Fibroblast of upper back skin (primary cell): ENCODE measurements at places on chromosomes 5 and 9.

DNA sequence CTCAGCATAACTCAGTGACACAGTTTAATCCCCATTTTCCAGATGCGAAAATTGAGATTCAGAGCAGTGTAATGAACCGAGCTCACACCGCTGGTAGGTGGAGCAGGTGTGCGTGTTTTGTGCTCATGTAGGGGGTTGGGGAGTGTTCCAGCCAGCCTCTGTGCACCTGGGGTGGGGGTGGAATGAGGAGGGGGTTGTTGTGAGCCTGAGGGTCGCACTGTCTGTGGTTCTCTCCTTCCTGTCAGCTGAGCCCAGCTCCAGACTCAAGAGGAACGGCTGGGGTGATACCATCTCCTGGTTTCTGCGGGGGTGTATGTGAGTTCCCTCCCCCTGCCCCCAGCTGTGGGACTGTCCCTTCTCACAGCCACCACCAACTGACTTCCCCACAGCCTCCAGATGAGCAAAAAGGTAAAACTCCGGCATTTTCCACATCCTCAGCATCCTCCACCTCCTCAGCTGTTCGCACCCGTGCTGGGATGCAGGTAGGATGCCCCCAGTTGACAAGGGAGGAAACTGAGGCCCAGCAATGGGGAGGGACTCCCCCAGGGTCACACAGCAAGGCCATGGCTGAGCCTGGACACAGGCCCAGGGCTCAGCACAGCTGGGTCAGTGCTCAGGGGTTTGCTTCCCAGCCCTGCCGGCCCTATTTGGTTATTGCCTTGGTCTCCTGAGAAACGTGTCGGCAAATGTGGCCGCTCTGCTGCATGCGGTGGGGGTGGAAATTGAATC is 2.1 kb downstream of the SH2D3C start:
- no peak for DNase-seq

DNA sequence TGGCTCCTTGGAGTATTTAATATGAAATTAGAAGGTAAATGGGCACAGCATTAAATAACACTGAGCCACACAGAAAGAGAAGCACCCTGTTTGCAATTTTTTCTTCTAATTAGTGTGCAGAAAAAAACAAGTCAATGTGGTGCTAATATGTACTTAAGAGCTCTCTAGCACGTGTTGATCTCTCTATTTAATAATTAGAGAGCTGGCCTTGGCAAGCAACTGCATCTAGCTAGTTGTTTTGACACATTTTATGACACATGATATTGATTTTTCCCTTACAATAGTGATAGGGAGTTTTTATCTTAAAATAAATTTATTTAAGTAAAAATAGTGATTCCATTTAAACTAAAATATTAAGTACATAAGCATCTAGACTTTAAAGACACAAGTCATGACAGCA is 54.5 kb upstream of the NUDT12 start:
- DNase-seq: no peak

- DNase-seq: no peak
Measured at GRCh38 chr5:90956511-90957097, 398.0 kb downstream of the ADGRV1 start.

- DNase-seq: peak; percentile 66
Measured at GRCh38 chr9:95131023-95131943, 186.2 kb downstream of the FANCC start.

DNA sequence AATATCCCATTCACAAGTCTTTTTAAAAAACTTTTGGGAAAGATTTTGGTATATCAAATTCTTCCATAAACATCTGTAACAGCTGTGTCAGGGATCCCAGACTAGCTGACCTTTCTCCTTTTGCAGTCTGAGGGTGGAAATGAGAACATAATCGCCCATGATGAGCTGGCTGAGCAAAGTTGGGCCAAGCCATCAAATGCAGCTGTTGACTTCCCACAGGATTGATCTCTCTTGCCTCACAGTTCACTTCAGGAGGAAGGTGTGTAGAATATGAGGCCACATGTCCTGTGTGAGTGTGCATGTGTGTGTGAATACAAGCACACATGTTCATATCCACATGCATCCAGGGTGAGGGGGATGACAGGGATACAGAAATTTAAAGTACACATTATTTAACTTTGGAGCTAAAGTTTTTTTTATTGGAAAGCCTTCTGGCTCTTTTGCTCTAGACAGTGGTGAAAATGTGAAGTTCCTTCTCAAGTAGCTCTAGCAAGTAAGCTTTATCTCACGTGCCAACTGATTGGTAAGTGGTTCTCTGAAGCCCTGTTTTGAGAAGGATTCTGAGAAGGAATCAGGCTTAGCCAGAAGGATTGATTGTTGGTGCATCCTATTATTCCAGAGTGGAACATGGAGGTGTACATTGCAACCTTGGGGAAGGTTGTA is 468.8 kb upstream of the DMAC1 start:
- no peak for DNase-seq

GRCh38 chr5:10913841-10914240 is 152.8 kb upstream of the DAP start:
- DNase-seq: peak; percentile 94

DNA sequence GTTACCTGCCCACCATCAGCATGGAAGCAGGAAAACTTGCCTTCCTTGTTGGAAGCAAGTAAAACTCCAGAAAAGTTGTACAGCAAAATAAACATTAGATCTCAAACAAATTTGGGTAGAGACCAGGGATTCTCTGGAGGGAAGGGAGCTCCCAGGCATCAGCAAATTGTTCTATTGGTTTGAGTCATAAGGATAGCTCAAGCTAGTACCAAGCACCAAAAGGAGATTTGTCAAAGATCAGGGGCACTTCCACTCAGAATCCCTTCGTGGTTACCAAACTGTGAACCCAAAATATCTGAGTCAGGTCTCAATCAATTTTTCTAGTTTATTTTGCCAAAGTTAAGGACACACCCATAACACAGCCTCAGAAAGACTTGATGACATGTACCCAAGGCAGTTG is 37.8 kb downstream of the DNAJB5 start:
- DNase-seq: no peak

DNA sequence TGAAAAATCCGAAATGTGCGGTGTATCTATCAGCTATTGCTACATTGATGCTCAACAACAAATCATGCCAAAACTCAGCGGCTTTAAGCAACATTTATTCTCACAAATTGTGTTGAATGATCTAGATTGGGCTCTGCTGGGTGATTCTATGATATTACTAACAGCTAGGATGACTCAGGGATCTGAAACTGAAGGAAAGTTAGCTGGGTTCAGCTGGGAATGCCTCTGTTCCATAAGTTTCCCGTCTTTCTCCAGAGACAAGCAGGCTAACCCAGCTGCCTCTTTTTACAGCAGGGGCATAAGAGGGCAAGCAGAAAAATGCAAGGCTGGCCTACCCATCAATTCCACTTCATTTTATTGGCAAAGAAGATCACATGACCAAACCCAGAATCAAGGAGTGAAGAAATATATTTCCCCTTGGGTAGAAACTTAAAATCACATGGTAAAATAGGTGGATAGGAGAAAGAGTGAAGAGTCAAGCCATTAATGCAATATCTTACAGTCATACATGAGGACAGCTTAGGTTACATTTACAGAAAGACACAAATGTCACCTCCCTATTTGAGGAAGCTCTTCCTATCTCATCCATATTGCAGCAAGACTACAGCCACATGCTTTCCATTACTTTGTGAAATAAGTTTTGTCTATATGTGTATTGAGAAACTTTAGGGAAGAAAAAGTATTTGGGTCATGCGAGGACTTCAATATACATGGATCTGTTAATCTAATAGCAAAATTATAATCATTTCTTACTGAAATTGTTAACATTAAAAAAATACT is 30.8 kb downstream of the IL7R start:
- DNase-seq: no peak

DNA sequence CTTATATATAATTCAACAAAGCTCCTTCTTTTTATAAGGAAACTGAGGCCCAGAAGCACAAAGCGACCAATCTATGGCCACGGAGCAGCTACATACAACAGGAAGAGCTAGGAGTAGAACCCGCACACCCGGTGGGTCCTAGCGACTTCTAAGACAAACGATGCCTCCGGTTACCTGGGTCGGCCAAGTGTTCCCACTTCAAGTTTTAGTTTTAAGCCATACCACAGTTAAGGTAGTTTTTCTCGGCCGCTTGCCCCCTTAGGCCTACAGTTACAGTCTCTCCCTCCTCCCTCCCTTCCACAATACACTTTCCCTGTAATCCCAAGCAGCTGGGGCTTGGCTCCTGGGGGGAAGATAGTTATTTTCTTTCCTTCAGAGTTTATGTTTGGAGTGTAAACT is 533 bp downstream of the SREK1IP1 start:
- DNase-seq: peak; percentile 3

DNA sequence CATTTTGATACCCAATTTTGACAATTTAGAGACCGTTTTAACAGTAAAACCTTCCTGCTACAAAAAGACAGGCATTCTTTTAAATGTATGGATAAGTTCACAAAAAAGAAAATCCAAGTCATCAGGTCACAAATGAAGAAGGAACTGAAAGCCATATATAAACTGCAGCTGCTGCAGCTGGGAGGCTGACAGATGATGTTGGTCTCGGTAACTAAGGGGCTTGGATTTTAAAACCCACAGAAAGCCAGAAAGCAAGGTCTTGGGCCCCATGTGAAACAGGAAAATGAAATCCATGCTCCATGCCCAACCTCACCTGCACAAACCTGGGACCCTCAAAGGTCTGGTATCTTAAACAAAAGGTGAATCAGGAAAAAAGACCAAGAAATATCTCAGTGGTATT is 15.7 kb upstream of the C5orf34 start:
- no peak for DNase-seq

DNA sequence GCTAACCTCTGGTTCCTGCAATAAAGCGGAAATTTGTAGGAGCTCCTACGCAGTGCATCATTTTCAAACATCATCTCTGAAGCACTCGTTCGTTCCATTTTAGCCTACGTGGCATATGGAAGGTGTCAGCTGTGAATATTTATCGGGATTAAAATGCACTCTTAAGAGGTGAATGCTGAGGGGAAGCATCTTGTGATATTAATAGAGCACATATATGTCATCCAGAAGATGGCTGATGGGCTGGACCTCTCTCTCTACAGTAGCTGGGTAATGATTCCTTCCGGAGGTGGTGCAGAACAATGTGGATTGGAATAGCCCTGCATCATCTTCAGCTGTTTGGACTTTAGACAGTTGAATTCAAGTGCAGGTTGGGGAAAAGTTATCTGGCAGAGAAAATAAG is 478.7 kb downstream of the DMAC1 start:
- DNase-seq: no peak
